Activated CD8-positive, alpha-beta T cell treated with anti-CD3 and anti-CD28 coated beads for 36 hours (primary cell): ENCODE measurements at places on chromosomes 3 and 15. TPM values are rescaled to one million over a fixed set of nuclear protein-coding genes. Genes with fewer than 3 reads are reported as not detected.
A peak's percentile ranks its signal among the peaks of the same experiment; 100 is the strongest.

Gene SEMA7A
- 62.4 TPM for total RNA-seq

Gene SKOR1
- 0.25 TPM for total RNA-seq

GRCh38 chr15:94206463-94207167, 24.7 kb upstream of the MCTP2 start:
- DNase-seq = peak; percentile 76

GRCh38 chr3:156368189-156368588, 186.7 kb downstream of the SSR3 start:
- DNase-seq = no peak

Gene NR2E3
- not detected for total RNA-seq

DNA sequence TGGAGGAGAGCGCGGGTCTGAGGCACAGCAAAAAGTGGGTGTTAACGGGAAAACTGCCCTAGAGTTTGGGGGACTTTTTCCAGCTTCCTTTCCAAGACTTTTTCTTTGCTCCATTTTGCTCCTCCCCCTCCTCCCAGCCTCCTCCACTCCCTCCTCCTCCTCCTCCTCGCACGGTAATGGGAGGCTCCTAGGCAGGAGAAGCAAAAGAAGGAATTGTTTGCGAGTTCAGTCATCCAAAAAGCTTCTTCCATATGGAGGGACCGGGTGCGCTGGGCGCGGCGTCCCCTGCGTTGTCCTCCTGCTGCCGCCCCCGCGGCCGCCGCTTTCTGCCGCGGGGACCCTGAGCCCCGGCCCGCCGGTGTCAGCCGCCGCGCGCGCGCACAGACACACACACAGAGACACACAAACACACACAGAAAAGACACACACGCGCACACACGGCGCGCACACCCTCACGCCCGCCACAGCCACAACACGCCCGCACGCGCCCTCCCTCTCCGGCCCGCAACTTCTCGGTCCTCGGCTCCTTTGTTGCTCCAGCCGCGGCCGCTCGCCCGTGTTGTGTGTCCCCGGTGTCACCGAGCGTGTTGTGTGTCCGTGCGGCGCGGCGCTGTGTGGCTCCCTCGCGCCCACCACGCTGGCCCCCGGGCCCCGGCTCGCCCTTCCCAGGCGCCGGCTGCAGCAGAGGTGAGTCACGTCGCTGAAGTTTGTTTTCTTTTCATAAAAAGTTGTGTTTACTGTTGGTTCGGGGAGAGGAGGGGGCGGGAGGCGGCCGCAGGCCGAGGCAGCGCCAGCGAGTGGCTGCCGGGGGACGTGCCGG, at the start of gene BOC:
Gene BOC (plus strand): TSS at position 228 of the 820 bp plus-strand sequence. CDS start 38,246 bp downstream, outside the sequence.
- peak; percentile 17 for DNase-seq

GRCh38 chr15:92653836-92654539, 1.6 kb downstream of the FAM174B start:
- no peak for DNase-seq

DNA sequence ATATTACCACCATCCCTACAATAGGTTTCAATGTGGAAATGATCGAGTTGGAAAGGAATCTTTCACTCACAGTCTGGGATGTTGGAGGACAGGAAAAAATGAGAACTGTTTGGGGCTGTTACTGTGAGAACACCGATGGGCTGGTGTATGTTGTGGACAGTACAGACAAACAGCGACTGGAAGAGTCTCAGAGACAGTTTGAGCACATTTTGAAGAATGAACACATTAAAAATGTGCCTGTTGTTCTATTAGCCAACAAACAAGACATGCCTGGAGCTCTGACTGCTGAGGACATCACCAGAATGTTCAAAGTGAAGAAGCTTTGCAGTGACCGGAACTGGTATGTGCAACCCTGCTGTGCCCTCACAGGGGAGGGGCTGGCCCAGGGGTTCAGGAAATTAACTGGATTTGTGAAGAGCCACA, 510 bp downstream of the ARL14 start:
- DNase-seq = no peak

- no peak for DNase-seq
Measured at GRCh38 chr15:83449250-83449671, 2.1 kb downstream of the SH3GL3 start.

DNA sequence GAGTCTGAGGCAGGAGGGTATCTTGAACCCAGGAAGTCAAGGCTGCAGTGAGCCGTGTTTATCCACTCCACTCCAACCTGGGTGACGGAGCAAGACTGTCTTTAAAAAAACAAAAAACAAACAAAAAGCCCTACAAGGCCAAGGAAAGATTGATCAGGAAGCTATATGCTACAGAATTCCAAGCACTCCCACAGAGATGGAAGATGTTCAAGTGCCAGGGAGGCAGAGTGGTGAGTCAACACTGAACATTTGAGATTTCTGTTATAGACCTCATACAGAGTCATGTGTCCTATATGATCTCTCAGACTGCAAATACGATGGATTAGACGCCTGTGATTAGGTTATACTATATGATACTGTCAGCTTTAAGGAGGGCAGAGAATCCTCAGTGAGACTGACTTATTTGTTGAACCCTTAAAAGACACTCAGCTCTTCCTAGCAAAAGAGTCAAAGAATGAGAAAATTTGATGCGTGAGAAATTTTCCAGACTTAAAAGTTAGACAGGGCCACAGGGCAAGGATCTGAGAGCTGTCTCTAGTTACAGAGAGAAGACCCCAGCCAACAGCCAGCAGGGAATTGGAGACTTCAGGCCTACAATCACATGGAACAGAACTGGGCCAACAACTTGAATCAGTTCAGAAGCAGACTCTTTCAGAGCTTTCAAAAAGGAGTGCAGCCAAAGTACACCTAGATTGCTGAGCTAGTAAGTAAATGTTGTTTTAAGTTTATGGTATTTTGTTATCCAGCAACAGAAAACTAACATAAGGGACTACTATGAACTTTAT, 107.6 kb downstream of the PIK3CB start:
- DNase-seq = no peak

GRCh38 chr3:189975391-189975990, 145.2 kb downstream of the P3H2 start:
- no peak for DNase-seq

- DNase-seq = no peak
Measured at GRCh38 chr3:57709559-57709958, 16.7 kb upstream of the DENND6A start.

DNA sequence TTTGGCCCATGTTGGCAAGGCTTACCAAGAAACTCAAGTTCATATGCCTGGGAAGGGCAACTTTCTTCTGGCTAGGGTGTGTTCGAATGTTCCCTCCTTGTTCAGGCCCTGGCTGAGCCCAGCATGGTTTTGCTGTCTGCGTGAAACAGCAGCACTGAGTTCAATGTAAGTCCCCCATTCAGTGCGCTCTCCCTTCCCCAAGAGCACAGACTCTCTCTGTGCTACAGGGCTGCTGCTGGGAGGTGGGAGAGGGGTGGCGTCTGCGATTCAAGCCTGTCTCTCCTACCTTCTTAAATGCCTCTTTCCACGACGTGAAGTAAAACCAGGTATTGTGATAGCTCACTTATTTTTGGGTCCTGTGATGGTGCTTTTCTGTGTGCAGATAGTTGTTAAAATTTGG, 289.3 kb upstream of the GOLIM4 start:
- DNase-seq = no peak

Gene LRTM1
- not detected for total RNA-seq

DNA sequence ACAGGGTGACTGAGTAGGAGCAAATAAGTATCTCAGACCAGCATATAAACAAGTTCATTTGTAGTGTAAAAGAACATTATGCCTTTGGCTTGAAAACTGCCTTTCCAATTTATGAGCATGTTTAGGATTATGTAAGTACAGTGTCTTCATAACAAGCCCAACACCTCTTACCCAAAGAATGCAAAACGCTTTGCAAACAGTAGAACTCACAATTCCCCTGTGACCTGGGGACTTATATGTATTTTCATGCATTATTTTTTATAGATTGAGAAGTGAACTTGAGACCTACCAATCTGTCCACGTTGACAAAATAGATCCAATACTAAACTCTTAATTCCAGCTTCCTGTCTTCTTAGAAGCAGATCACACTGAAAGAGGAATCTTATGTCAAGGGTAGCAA, 202.1 kb downstream of the TP63 start:
- DNase-seq = no peak

- no peak for DNase-seq
Measured at GRCh38 chr3:185934767-185935464, 2.9 kb downstream of the TRA2B start.

GRCh38 chr3:158909870-158910269, 108.0 kb downstream of the MFSD1 start:
- DNase-seq = no peak

DNA sequence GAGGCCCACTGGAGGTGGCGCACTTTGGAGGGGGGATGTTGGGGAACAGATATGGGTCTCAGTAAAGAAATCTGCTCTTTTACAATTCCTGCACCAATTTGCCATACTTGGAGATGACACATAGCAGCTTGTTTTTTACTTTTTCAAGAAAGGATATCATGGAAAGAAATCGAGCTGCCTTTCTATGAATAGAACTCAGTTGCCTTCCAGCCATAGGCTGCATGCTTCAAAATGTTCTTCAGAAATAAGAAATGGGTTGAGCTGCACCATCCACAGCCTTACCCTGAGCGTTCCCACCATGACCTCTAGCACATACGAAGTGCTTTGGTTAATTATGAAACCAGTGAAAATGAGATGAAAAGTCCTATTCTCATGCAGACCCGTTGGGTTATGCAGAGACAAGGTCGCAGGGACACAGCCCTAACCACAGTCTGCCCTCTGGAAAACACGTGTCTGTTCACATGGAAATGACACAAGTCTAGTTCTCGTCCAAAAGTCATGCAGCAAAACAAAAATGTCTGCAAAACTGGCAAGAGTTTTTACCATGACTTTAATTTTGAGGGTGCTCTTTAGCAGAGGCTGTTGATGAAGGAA, 36.3 kb downstream of the NGRN start:
- DNase-seq = no peak

DNA sequence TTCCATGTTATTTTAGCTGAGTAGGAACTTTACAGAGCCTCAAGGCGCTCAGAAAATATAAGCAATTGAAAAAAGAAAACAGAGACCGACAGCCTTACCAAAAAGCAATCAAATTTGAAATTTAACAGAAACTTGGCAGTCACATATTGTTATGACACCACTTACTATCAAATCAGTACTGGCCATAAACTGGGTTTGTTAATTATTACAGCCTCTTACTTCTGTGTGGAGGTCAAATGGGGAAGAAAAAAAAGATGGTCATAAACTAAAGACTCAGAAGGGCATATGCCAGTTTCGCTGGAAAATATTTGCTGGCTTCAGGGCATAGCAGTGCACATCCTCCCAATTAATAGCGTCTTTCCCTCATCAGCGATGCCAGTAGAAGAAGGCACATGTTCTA, 45.5 kb upstream of the SUCLG2 start:
- no peak for DNase-seq

Gene SMCO1
- total RNA-seq = not detected
